ENCODE measurements at places on chromosomes 7 and 10.

GRCh38 chr10:58240531-58240930 lies 27.2 kb downstream of the IPMK start:
- DNase-seq = no peak

DNA sequence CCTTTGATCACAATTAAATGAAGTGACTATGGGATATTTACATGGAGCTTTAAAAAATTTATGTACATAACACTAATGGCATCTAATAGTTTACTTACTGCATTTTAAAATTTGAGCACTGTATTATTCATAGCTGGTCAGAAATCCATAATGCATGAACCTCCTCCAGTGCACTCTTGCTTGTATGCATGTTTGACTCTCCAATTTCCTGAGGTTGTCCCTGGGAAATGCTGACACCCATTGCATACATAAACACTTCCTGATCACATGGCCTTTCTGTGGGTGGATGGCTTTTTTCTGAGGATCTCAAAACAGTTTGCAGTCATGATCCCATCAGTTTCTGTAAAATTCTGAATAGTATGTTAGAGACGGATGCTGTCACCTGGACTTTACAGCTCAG lies 577.8 kb downstream of the REEP3 start:
- DNase-seq = no peak

GRCh38 chr10:72353028-72353964 lies 1.4 kb downstream of the DNAJB12 start:
- no peak for DNase-seq

DNA sequence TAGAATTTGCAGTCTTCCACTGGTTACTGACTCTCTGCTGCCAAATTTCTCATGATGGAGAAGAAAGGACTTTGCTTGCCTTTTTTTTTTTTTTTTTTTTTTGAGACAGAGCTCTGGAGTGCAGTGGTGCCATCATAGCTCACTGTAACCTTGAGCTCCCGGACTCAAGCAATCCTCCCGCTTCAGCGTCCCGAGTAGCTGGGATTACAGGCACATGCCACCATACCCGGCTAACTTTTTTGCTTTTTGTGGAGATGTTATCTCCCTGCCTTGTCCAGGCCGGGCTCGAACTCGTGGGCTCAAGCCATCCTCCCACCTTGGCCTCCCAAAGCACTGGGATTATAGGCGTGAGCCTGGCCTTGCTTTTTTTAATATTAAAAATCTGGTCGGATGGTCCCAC lies 6.2 kb downstream of the INSIG1 start:
- no peak for DNase-seq

DNA sequence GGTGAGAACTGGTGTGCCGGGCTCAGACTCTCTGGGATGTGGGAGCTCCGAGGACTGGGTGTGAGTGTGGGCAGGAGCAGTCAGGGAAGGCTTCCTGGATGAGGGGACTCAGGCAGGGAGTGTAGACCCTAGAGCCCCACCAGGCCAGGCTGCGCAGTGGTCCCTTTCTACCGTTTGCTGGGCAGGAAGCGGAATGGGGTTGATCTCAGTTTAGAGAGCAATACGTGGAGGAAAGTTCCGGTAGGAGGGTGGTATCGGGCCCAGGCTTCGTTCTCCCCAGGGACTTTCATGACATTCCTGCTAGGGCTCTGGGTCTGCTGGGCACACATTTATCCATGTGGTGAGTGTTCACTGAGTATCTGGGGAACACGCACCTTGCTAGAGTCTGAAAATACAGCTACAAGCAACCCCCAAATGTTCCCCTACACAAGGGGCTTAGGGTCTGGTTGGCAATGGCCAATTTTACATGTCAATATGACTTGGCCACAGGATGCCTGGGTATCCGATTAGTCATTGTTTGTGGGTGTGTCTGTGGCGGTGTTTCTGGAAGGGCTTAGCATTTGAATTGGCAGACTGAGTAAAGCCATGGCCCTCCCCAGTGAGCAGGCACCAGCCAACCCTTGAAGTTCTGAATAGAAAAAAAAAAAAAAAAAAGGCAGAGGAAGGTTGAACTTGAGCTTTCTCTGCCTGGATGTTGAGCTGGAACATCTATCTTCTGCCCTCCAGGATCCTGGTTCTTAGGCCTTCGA lies 20.8 kb downstream of the GHRHR start:
- DNase-seq = no peak

DNA sequence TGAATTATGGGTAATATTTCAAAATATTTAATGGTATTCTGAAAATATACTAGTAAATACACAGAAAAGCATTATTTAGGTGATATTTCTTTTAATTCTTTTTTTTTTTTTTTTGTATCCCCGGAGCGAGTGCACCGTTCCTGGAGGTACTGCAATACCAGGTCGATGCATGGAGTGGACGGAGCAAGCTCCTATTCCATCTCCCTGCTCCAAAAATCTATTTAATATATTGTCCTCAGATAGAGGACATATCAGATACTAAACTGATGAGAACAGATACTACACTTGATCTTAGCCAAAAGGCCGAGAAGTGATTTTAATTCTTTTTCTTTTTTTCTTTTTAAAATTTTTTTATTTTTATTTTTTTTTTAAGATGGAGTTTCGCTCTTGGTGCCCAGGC lies 10.8 kb downstream of the BTRC start:
- no peak for DNase-seq

- no peak for DNase-seq
Measured at GRCh38 chr10:53430127-53430891, 657.7 kb upstream of the MBL2 start.

DNA sequence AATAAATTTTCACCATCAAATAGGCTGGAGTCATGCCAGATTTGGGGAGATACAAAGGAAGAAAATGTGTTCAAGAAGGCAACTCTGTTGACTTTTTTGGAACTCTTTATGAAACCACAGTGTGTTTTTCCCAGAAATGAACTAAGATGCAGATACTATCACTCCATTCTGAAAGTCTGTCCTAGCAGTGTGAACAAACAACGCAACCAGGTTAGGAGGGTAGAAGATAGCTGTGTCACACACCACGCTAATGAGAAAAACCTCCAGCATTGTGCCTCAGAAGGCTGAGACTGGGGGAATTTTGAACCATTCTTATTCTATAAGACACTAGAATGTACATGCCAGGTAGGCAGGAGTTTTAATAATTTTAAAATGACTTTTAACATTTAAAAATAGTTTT lies 15.9 kb upstream of the ATP6V0A4 start:
- no peak for DNase-seq

GRCh38 chr7:133530682-133531081 lies 277.8 kb downstream of the EXOC4 start:
- peak; percentile 55 for DNase-seq

GRCh38 chr10:101155896-101156295 lies 24.8 kb downstream of the TLX1 start:
- DNase-seq = no peak

DNA sequence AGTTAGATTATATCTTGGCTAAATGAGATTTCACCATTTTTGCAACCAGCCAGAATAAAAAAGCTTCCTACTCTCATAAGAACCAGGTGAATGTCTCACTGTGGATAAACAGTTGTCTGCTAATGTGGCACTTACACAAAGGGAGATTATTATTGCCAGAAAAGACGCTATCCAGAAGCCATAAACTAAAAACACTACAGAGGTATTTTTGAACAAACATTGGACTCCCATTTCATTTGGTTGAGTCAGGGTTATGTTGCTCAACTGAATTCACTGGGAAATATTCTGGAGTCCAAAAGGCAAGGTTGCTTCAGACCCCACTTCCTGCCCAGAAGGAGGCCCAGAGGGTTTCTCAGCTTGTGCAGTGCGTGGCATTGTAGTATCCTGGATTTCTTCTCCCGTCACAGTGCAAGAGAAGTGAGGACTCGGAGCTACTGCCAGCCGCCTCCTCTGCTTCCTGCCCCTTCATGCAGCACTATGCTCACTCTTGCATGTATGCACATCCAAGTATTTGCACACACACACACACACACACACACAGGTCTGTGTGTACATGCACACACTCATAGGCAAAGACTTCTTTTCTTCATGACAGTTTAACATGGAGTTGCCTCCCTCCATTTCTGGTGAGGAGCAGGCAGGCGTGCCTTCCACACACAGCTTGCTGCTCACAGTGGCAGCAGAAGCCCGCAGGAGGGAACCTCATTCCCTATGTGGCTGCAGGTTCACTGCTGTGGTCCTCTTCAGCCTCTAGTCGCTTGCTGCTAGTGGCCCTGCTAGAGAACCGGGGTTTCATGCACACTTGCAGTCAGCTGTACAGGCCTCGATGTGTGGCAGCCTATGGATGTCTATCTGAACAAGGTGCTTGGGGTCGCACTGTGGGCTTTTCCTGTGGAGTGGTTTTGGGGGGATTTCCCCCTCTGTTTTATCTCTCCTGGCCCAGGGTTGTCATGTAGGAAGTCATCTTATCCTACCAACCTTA lies 10.1 kb downstream of the DENND10 start:
- DNase-seq = peak; percentile 67

DNA sequence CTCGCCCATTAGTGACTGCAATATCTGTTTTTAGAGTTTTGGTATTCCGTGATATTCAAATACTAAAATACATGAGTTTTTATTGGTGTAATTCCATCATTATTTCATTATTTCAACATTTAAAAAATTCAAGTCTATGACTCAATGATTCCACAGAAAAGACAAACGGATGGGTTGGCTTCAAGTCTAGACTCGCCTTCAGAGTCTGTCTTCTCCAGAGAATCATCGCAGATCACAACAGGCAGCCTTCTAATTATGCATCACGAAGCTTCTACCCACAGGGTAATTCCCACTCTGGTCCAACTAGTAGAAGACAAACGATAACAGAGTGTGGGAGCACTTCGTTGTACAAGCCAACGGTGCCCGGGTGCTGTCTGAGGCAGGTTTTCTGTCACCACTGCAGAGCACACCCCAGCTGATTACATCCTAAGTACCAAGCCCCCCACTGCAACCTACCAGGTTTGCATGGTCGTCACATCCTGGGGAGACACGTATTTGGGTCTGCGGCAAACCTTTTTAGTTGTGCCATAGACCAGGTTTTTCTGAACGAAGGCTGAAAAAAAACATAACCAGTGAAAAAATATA lies 28.9 kb downstream of the PARP12 start:
- DNase-seq = no peak

- DNase-seq = no peak
Measured at GRCh38 chr7:129676017-129676897, 64.7 kb downstream of the NRF1 start.

DNA sequence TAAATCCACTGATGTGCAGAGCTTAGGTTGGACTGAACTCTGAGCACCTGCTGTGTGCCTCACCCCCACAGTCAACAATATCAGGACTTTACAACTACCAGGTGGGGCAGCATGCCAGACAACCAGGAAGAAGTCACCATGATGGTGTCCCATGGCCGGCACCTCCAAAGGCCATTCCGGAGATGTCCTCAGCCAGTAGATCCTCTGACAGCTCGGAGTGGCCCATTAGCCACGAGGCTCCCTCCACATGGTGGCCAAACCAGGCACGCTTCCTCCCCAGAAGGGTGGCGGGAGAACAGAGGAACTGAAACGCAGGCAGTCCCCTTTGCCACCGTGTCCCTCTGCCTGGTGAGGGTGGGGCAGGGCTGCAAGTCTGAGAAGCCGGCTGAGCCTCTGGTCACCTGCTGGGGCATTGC lies 390.0 kb downstream of the TNS3 start:
- no peak for DNase-seq

- DNase-seq = peak; percentile 97
Measured at GRCh38 chr7:158704524-158705233, at the start of gene NCAPG2. NCAPG2 (minus strand) TSS chr7:158704804; CDS start chr7:158701899, 2,905 bp downstream.

- DNase-seq = no peak
Measured at GRCh38 chr7:148753224-148753623, 54.5 kb downstream of the CUL1 start.

- peak; percentile 52 for DNase-seq
Measured at GRCh38 chr10:113126229-113127201, 176.5 kb downstream of the TCF7L2 start.

- DNase-seq = no peak
Measured at GRCh38 chr10:15735763-15736162, 16.0 kb upstream of the ITGA8 start.

GRCh38 chr7:50147951-50148808 lies 55.1 kb upstream of the ZPBP start:
- DNase-seq = no peak

Data from AG09319 (cell line).